ENCODE measurements at places on chromosomes 3 and 15. TPM values are rescaled to one million over a fixed set of nuclear protein-coding genes. Genes with fewer than 3 reads are reported as not detected.

TMC3 gene
- total RNA-seq, result not detected

PTX3 gene
- total RNA-seq, result 39.7 TPM

STRIT1 gene
- total RNA-seq, result not detected

TEX9 gene
- 2.2 TPM for total RNA-seq

WDR72 gene
- under 0.01 TPM for total RNA-seq

CP gene
- total RNA-seq, result 0.21 TPM

MAGEL2 gene
- total RNA-seq, result under 0.01 TPM

ANKRD63 gene
- not detected for total RNA-seq

CAMKV gene
- total RNA-seq, result not detected

CFAP91 gene
- 0.21 TPM for total RNA-seq

MNS1 gene
- total RNA-seq, result not detected

MYL3 gene
- total RNA-seq, result not detected

TNIK gene
- total RNA-seq, result 49.8 TPM

EIF4E3 gene
- total RNA-seq, result 21.1 TPM

UCN2 gene
- total RNA-seq, result 0.10 TPM

CLCN2 gene
- total RNA-seq, result 0.63 TPM

PLIN1 gene
- total RNA-seq, result under 0.01 TPM

SLC25A20 gene
- total RNA-seq, result 2.2 TPM

COX5A gene
- total RNA-seq, result 39.1 TPM

LRRIQ4 gene
- not detected for total RNA-seq

MINAR1 gene
- total RNA-seq, result 0.42 TPM

KNG1 gene
- total RNA-seq, result 0.21 TPM

VIPR1 gene
- total RNA-seq, result 22.7 TPM

GAP43 gene
- not detected for total RNA-seq

UTS2B gene
- 0.21 TPM for total RNA-seq

TEX264 gene
- total RNA-seq, result 20.1 TPM

SEMA3G gene
- total RNA-seq, result 0.31 TPM

GPR15 gene
- total RNA-seq, result 40.1 TPM

PLCB2 gene
- 61.7 TPM for total RNA-seq

ADAMTSL3 gene
- not detected for total RNA-seq

TMEM207 gene
- total RNA-seq, result not detected

MASP1 gene
- not detected for total RNA-seq

PXYLP1 gene
- total RNA-seq, result 19.8 TPM

ULK3 gene
- 25.6 TPM for total RNA-seq

ITIH3 gene
- not detected for total RNA-seq

C3orf70 gene
- not detected for total RNA-seq

DNASE1L3 gene
- 1.6 TPM for total RNA-seq

SLC51A gene
- 0.31 TPM for total RNA-seq

VWA5B2 gene
- total RNA-seq, result under 0.01 TPM

TRAK1 gene
- total RNA-seq, result 26.3 TPM

CHL1 gene
- 1.8 TPM for total RNA-seq

ZNF662 gene
- total RNA-seq, result 1.2 TPM

NR2E3 gene
- total RNA-seq, result not detected

KIF15 gene
- 1.5 TPM for total RNA-seq

AQP9 gene
- total RNA-seq, result 144 TPM

XXYLT1 gene
- total RNA-seq, result 9.0 TPM

All from mononuclear cell (primary cell).